ENCODE measurements at places on chromosomes 5 and 9. TPM values are rescaled to one million over a fixed set of nuclear protein-coding genes. Genes with fewer than 3 reads are reported as not detected.

The BRINP1 gene
- not detected for total RNA-seq

DNA sequence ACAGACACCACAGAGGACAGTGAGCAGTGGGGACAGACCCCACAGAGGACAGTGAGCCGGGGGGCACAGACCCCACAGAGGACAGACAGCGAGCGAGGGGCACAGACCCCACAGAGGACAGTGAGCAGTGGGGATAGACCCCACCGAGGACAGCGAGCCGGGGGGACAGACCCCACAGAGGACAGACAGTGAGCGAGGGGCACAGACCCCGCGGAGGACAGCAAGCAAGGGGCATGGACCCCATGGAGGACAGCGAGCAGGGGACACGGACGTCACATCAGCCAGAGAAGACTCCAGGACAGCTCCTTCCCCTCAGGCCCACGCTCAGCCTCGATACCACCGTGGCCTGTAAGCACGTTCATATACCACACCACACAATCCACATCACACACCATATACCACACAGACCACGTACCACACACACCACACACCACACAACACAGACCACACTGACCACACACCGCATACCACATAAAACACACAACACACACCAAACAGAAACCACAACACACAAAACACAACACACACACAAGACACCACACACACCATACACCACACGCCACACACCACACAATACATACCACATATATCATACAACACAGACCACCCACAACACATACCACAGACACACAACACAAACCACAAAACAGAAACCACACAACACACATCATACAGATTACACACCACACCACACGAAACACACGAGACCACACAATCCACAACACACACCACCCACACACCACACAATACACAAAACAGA is 5.2 kb upstream of the ZDHHC11 start:
- no peak for DNase-seq

DNA sequence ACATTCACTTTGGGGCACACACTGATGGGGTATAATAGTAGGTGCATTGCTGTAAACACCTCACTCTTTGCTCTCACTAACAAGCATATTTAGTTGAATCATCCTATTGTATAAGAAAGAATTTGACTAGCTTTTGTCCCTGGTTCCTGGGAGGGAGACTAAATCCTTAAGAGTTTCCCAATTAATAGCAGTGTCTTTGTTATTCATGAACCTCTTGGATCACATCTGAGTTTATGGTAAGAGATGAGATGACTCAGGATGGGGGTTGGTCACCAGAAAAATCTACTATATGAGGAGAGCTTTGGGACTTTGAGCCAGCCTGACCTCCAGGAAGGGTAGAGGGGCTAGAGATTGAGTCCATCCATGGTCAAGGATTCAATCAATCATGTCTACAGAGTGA is 56.8 kb downstream of the PUM3 start:
- peak; percentile 73 for DNase-seq

DNA sequence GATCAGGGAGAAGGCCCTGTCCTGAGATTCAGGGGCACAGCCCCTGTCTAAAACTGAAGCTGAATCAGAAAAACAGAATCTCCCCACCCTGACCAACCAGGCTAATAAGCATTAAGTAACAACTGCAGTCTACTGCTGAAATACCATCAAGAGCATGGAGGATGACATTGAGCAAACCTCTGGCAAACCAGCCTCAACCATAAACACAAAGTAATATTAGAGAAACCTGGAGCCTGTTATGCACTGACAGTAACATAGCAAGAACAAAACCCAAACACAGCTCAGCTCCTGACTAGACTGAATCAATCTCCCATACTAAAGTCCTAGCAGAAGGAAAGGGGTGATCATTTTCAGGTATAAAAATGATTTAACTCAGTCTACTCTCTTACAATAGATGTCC is 24.8 kb upstream of the CCL21 start:
- DNase-seq = no peak

DNA sequence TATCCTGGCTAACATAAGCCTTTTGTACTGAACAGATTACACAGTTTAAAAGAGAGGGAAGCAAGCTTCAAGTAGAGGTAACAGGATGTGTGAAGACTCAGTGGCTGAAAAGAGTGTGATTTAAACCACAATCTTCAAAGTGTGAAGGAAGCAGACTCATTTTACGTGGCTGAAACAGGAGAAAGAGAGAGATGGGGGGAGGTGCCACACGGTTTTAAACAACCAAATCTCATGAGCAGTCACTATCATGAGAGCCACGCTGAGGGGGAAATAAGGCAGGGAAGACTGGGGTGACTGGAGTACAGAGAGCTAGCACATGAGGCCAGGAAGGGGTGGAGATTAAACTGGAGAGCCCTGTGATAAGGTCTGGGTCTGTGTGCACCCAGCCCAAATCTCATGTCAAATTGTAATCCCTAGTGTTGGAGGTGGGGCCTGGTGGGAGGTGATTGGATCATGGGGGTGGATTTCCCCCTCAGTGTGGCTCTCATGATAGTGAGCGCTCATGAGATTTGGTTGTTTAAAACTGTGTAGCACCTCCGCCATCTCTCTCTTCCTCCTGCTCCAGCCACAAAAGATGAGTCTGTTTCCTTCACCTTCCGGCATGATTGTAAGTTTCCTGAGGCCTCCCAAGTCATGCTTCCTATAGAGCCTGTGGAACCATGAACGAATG is 318.6 kb upstream of the CD180 start:
- no peak for DNase-seq

DNA sequence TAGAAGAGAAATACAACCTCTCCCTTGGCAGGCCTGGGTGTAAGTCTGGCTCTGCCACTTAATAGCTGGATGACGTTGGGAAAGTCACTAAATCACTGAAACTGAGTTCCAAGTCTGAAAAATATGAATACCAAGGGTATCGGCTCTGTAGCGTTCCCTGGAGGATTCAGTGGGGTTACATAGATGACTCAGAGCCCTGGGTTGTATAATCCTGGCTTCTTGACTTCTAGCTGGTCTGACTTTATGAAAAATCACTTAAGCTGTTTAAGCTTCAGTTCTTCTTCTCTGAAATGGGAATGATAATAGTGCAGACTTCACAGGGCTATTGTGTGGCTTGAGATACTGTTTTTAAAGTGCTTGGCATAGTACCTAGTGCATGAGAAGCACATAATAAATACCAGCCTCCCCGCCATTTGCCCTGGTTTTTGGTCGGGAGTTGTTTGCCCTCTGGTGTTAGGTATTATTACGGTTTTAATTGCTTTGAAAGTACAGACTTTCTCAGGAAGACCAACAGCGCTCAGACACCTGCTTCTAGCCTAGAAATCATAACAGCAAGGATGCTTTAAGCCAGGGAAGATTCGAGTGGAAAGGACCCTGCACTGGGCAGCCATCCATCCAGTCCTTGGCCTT is 43.0 kb downstream of the CYFIP2 start:
- no peak for DNase-seq

DNA sequence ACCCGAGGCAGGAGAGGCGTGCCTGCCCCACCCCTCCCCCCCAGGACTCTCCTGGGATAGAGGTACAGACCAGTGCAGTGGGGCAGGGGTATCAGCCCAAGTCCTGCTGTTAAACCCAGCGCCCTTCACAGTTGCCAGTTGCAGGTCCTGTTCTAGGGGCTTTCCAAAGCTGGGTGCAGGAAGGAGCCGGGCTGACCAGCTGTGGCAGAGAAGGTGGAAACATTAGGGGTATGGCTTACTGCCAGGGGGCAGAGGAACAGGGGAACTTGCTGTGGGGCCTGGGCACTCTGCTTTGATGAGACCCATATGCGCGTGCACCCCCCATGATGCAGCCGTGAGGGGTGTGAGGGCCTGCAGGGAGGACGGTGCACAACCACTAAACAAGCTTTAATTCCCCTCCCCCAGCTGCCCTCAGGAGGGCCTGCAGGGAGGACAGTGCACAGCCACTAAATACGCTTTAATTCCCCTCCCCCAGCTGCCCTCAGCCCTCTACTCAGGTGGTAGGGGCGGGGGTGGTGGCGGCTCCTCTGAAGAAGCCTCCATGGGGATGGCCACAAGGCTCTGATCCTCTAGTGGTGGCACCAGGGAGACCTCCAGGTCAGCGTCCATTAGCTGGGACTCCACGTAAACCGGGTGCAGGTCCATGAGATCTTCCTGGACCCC is 766 bp upstream of the LRRC26 start:
- no peak for DNase-seq

DNA sequence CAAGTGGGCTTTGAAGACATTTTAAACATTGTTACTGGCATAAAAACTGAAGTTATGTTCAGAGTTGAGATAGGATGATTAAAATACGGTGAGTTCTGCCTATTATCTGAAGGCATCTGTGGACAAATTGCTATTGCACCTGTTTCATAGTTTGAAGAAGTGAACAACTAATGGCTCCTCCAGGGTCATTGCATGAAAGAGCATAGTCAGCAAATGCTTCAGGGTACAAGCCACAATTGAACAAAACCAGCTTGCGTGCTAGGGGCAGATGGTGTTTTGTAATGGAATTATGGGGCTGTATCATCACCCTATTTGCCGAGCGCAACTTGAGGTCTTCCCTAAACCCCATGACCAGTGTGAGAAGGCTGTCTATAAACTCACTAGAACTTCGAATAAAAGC is 369.1 kb downstream of the MTRR start:
- no peak for DNase-seq

Measured in IMR-90 (cell line).